ENCODE measurements at places on chromosomes 4 and X.
A peak's percentile ranks its signal among the peaks of the same experiment; 100 is the strongest.

GRCh38 chr4:78902298-78902697, 36.9 kb downstream of the PAQR3 start:
- DNase-seq, result no peak

DNA sequence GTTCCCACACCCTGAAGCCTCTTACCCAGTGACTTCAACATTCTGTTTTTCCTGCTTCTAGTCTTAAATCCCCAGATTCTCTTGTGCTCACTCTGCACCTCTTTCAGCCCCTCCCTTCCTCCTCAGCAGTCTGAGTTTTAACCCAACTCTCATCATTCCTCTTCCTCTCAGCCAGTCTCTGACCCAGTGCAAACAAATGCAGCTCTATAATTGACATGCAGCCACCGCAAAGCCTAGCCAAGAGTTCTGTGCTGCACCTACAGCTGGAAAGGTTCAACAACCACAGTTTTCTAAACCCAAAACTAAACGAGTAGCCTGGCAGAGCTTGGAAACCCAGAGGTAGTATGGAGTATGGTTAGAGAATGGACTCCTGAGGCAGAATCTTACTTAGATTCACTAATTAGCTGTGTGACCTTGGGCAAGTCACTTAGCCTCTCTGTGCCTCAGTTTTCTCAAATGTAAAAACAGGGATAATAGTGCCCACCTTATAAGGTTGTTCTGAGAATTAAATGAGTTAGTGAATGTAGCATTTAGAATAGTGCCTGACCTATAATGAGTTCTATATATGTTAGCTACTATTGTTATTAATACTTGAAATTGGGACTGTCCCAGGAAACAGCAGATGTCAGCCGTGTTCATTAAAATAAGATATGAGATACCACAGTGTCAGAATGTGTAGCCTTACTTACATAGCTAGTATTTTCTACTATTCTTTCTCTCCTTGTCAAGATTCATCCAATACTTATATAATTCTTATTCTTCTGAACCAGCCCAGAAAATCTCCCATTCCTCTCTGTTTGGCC, 3.5 kb downstream of the TMEM154 start:
- no peak for DNase-seq

- no peak for DNase-seq
Observed at GRCh38 chr4:25788703-25789238, 74.0 kb downstream of the SEL1L3 start.

DNA sequence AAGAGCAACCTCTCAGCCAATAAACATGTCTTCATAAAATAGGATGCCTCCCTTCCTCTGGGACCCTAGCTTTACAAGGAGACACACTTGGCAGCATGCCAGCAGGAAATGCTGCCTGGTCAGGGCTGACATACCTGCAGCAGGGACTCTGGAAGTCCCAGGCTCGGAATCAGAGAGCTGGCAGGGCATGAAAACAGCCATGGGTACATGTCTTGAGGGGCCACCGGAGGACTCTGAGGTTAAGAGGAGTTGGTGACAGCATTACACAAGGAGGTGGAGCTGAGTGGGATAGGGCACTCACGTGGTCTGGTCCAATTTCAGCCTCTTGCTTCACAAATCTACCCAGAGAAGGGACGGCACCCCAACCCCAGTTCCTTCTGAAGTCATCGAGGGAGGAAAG, 15.7 kb downstream of the MSX1 start:
- DNase-seq, result no peak

DNA sequence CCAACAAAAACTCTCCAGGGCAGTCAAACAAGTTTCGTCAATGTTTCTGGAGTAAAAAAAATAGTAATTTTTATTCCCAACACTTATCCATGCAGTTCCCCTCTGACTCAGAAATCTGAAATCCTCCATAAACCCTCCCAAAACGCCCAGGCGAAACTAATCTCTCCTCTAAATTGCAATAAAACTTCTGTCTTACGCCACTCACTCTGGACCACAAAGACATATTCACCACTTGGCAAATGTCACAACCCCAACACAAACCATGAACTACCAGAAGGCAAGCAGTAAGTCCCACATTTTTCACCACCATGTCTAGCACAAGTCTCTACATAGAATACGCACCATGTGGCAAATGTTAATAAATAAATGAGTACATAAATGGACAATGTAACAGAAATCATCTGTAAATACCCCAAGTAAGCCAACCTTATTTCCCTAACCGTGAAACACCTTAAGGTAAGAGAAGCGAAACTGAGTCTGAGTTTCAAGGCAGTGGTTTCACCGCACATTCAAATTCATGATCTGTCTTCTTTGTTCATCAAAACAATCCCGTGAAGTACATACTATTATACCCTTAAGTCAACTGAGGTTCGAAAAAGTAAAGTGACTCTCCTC, 1.6 kb downstream of the PAPSS1 start:
- peak; percentile 2 for DNase-seq

DNA sequence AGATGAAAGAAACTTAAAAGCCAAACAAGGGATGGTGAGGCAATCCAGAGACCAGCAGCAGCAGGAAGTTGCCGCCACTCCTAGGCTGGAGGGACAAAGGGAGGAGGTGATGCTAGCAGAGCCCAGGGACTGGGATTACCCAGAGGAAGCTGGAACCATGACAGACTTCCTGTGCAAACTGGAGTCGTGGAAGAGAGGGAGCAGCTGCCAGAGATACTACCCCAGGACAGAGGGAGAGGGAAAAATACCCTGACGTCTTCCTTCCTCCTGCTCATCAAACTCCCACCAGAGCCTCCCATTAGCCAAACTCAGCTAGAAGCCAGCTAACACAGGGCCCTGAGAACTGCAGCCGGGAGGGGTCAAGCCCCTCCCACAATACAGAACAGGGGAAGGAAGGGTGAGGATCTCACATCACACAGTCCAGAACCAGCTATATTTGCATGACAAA, 101.2 kb upstream of the KLF3 start:
- peak; percentile 7 for DNase-seq

DNA sequence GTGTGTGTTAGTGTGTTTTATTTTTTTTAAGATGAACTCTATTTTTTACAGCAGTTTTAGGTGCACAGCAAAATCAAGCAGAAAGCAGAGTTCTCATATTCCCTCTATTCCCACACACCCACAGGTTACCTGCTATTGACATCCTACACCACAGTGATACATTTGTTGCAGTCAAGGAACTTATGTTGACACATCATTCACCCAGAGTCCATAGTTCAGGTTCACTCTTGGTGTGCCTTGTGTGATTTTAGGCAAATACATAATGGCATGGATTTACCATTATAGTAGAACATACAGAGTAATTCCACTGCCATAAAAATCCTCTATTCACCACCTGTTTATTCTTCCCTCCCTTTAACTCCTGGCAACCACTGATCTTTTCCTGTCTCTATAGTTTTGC, 28.7 kb downstream of the DIAPH2 start:
- no peak for DNase-seq

GRCh38 chr4:189124149-189124758, 816.4 kb upstream of the FRG1 start:
- DNase-seq, result peak; percentile 67

DNA sequence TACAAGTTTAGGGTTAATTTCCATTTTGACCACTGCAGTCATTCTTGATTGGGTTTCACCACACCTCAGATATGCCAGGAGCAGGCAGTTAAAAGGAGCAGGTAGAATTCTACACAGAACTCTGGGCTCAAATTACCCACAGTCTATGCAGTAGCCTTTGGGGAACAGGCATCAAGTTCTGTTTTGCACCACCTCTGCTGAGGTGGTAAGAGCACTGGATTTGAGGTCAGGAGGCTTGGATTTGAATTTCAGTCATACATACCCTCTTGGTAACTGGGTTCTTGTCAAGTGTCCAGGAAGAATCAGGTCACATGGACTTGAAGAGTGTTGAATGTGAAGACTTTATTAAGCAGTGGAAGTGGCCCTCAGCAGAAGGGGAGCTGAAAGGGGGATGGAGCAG, 40.4 kb upstream of the PGK1 start:
- DNase-seq, result peak; percentile 1

- DNase-seq, result no peak
Observed at GRCh38 chrX:38018766-38019425, 12.5 kb downstream of the SYTL5 start.

DNA sequence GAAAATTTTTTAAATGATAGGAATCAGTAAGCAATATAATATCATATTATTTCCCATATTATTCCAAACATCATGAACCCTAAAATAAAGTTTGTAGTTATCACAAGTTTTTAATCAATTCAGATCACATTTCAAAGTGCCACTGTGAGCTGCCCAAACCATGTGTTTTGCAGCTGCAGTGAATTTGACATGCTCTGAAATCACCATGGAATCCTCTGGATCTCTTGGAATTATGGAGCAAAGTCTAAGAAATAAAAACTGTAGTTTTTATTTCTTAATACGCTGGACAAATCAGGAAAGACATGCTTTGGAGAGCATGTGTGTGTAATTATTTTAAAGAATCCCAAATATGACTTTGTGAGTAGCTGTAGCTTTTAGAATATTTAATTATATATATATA, 262.7 kb downstream of the ANKRD50 start:
- DNase-seq, result no peak

DNA sequence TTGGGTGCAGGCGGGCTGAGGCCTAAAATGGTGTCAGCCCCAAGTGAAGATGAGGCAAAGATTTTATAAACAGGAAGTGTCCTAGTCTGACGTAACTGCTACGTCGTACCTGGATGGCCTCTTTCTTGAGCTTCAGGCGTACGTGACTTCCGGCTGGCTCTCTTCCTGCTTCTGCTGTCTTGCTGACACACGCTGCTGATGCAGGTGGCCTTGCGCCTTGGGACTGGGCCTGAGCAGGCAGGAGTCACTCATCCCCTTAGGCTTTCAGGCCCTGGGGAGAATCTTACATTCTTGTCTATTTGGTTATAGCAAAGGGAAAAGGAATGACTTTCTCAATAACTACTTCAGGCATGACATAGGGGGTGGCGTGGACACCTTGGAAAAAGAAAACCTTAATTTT, 20.1 kb upstream of the ABRAXAS1 start:
- no peak for DNase-seq

DNA sequence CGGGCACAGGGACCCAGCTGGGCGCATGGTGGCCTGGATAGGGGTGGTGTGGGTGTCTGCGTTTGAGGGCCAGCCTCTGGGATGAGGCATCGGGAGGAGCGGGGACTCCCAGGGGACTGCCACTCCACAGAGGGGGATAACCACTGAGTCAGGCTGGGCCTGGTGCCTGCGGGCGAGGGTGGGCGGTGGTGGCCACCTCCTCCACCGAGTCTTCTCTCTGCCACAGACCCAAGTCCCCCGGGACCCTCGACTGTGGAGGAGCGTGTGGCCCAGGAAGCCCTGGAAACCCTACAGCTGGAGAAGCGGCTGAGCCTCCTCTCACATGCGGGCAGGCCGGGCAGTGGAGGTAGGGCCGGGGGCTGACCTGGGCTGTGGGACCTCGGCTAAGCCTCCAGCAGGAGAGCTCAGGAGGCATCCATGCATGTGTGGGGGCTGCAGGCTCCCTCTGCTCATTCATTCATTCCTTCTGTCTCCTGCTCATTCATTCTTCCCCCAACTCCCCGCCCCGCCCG, 26.4 kb downstream of the DOK7 start:
- DNase-seq, result peak; percentile 39

- no peak for DNase-seq
Observed at GRCh38 chr4:25131381-25131780, 28.9 kb downstream of the SEPSECS start.

DNA sequence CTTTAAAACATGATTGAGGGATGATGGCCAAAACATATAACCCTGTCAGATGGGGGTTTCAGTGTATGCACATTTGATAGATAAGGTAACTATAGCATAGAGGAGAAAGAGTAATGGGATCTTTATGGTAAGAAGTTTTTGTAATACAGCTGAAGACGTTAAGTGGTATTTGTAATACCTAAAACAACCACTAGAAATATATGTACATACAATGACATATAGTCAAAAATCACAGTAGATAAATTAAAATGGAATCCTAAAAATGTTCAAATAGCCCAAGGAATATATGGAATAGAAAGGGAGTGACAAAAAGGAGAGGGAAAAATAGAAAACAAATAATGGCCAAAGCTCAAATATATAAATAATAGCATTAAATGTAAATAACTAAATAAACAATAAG, 371.3 kb upstream of the FSTL5 start:
- DNase-seq, result no peak

- no peak for DNase-seq
Observed at GRCh38 chrX:150527108-150527507, 41.3 kb upstream of the MTM1 start.

DNA sequence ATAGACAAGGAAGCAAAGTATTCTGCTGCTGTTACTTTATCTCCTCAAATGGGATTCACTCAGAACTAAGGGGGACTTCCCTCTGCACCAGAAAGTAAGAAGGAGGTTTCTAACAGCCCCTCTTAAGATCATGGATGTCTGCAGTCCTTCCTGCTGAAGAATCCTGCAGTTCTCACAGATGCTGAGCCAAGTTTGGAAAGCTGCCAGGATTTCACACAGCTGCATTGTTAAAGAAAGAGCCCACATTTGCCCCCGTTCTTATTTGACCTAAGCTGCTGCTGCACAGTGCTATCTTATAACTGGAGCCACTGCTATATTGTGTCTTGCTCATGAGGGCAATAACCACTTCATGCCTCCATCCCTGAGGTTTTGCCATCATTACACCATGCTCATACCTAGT, 81.1 kb downstream of the FAAH2 start:
- no peak for DNase-seq

DNA sequence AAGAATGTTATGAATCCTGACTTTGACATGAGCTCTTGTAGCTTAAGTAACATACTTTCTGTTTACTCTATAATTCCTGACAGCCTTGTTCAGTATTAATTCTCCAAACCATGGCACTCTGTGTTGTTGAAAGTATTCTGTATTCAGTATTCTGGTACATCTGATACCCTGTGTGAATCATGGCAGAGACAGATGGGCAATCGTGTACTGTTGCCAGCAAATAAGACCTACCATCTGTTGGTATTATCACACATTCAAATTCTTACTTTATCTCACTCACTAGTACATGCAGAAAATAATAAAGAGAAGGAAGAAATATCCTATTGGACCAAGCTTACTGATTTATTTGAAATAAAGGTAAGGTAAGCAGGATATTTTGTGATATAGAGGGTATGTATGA, 7.9 kb downstream of the MBTPS2 start:
- no peak for DNase-seq

DNA sequence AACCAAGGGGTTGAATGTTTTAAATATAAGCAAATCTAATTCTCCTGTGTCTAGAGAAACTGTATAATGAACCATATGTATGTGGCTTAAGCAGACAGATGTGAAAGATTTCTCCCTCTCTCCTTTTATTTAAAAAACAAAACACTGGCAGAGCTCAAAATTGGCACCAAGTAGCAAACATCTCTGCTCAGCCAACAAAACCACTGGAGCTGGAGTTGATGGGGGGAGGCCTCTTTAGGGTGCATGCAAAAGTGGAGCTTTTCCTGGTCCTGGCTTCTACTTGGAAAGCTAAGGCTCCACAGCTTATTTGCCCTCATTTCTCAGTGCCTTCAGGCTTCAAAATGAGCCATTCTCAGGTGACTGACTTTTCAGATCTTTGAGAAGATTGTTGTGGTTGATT, 95.6 kb downstream of the REPS2 start:
- no peak for DNase-seq

GRCh38 chr4:53088152-53088551, 226.0 kb downstream of the RASL11B start:
- no peak for DNase-seq

- DNase-seq, result no peak
Observed at GRCh38 chr4:153741541-153741940, 18.3 kb downstream of the RNF175 start.
